Stimulated activated CD4-positive, alpha-beta T cell treated with anti-CD3 and anti-CD28 coated beads, Interleukin-1b, Interleukin-23, amount 100 ng/mL, for 48 hours (primary cell): ENCODE measurements at places on chromosomes 12 and 14.

DNA sequence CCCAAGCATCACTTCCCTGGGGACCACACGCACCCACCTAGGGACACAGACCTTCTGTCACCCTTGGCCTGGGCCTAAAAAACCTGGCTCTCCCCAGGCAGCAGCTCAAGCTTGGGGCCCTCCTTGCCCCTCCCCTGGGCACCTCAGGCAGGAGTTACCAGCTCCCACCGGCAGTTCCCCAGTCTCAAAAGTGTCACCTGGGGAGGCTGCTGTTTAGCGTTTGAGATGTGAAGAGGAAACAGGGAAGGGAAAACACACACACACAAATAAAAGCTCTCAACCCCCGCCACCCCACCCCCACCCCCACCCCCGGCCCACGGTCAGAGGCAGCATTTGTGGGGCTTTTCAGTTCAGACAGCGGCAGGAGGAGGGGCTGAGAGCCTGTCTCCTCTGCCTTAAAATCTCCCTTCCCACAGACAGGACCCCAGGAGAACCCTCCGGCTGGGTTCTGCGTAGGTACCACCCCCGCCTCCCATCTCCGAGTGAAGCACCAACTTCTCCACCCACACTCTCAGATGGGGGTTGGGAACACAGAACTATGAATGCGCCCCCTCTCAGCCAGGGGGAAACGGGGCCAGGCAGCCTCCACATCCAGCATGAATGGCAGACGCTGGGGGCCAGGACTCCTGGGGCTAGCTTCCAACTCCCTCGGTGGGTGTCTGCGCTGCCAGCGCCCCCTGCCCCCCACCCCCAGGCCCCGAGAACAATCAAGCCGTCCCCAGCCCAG lies 3.0 kb downstream of the NCOR2 start:
- no peak for DNase-seq

DNA sequence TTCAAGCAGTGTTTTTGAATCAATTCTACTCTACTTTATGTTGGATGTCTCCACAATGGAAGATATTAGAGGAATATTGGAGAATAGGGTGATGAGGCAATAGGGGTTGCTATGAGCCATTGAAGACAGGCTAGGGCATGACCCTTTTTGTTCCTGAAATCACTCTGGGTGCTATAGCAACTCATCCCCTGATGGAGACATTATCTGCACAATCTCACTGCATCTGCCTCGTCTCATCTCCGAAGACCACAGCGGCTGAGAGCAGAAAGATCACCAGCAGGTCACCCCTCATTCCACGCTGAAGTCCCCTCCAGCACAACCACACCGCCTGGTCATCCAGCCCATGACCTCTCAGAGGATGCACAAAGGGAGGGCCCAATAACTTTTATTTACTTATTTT lies 150.4 kb upstream of the TMEM132C start:
- DNase-seq = no peak

- DNase-seq = no peak
These were observed 13.2 kb upstream of the KRT80 start for GRCh38 chr12:52204931-52205505.

DNA sequence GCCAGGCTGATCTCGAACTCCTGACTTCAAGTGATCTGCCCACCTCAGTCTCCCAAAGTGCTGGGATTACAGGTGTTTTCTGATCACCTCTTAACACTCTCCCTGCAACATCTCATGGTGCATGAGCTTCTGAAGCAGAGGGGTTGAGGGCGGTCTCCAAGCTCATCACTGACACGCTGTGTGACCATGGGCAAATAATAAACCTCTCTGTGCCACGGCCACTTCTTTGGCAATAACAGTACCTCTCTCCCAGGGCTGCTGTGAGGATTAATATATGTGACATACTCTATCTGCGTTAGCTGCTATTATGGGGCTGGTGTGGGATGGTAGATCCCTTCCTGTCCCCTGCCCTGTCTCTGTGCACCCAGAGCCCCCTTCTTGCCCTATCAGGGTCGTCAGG lies 62.9 kb upstream of the LHX5 start:
- DNase-seq = no peak

GRCh38 chr12:96912261-96912660 lies 5.2 kb downstream of the NEDD1 start:
- no peak for DNase-seq
